ENCODE measurements at places on chromosomes 16 and 17. TPM values are rescaled to one million over a fixed set of nuclear protein-coding genes. Genes with fewer than 3 reads are reported as not detected.

DNA sequence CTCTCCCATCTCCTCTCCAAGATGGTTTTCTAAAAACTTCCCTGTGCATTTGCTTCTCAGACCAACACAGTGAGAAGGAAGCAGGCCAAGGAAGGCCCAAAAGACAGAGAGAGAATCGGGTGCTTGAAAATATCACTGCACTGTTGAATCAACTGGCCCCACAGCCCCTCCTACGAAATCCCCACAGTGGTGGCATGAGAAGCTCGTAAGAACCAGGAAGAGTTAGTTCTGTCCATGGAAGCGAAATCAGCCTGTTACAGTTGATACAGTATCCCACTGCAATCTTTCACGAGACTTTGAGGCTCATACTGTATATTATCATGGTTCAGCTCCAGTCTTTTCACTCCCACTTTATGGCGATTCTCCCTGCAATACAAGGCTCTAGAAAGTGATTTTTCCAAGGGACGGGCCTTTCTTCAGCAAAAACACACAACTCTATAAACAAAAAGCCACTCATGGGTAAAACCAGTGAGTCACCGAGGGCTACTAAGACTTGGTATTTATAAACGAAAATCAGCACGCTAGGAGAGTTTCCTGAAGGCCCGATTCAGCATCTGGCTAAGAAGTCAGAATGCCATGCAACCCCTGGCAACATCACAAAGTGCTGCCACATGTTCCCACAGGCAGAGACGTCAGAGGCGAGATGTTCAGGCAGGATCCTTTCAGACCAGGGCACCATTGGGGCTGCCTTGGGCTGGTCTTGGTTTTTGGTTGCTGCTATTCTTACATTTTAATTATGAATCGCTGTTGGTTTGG, 185.7 kb downstream of the IRX5 start:
- H3K4me1 ChIP-seq: no peaks in the 10 kb centered on the region
- no peak for DNase-seq
- peaks cover 4% of the 10 kb centered on the region for H3K27me3 ChIP-seq
- no peaks in the 10 kb centered on the region for H3K36me3 ChIP-seq
- H3K4me3 ChIP-seq: no peak overlapping the region

DNA sequence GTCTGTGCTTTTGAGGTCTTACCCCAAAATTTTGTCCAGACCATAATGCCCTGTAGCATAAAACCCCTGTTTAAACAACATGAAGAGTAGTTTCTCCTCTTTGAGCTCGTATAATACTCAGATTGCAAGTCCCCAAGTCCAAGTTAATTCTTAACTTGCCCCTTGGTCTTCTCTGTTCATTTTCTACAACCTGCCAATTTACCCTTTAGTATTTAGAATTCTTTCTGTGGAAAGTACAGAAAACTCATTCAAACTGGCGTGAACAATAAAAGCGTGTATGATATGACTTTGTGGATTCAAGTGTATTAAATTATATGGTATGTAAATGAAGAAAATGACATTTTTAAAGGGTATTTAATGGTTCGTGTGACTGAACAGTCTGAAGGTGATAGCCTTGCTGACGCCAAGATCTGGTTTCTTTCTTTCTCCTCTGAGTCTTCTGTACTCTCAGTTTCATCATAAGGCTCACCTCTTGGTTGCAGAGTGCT, 185.6 kb downstream of the PRKCA start:
- peaks cover 8% of the 10 kb centered on the region for H3K36me3 ChIP-seq
- no peak overlapping the region for H3K27ac ChIP-seq
- no peak for DNase-seq
- H3K4me3 ChIP-seq: no peak overlapping the region
- H3K27me3 ChIP-seq: no peaks in the 10 kb centered on the region
- peaks cover 68% of the 10 kb centered on the region for H3K4me1 ChIP-seq

- H3K36me3 ChIP-seq: no peaks in the 10 kb centered on the region
- no peaks in the 10 kb centered on the region for H3K27me3 ChIP-seq
- no peak overlapping the region for H3K27ac ChIP-seq
- no peak for DNase-seq
- no peak overlapping the region for H3K4me3 ChIP-seq
These were observed 276.7 kb downstream of the FTO start for GRCh38 chr16:53980675-53981074.

- no peak overlapping the region for H3K4me3 ChIP-seq
- H3K27ac ChIP-seq: no peak overlapping the region
- no peaks in the 10 kb centered on the region for H3K36me3 ChIP-seq
- H3K27me3 ChIP-seq: no peaks in the 10 kb centered on the region
- H3K4me1 ChIP-seq: peaks cover 15% of the 10 kb centered on the region
These were observed 38.9 kb downstream of the MRTFB start for GRCh38 chr16:14109782-14110727.

DNA sequence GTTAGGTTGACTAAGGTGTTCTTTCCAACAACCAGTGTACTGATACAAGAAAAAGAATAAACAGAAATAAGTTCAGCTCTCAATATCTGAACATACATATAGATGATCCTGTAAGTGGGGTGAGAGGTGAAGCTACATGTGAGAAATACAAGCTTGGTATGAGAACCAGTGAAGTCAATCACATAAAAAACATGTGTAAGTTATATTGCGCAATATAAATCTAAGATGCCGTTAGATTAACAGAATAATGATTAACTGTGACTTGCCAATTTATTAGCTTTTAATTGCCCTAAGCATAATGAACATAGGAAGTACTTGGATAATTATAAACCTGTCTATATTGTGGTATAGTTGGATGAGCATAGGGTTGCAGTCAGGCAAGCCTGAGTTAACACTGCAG, 1597.1 kb upstream of the GOT2 start:
- no peaks in the 10 kb centered on the region for H3K4me1 ChIP-seq
- no peaks in the 10 kb centered on the region for H3K36me3 ChIP-seq
- H3K4me3 ChIP-seq: no peak overlapping the region
- no peaks in the 10 kb centered on the region for H3K27me3 ChIP-seq

DNA sequence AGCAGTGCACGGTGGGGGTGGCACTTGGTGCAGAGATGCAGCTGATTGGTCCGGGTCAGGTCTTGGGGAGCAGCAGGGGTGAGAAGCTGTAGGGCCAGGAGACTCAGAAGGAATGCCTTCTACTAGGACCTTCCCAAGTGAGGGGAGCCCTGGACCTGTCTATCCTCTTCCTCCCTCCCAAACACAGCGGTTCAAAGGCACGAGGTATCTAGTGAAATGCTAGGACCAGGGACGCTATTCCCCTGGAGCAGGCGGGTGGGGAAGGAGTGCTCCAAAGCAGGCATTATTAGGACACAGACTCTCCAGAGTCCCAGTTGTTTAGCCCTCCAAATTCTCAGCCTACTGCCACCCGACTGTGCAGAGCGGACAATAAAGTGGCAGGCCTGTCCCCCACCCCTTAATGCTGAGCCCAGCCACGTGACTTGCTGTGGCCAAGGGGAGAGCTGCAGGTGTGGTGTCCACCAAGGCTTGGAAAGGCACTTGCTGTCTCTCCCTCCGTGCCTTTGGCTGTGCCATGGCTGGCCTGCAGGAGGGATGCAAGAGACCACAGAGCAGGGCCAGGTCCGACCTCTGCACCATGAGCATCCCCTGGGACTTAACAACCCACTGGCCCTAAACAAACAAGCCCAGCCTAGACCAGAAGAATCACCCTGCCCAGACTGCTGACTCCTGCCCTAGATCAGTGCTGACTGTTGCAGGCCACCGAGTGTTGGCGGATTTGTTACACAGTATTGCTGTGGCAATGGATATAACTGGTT, 97.2 kb downstream of the TBC1D16 start:
- H3K27ac ChIP-seq: no peak overlapping the region
- peaks cover 29% of the 10 kb centered on the region for H3K4me1 ChIP-seq
- H3K27me3 ChIP-seq: peaks cover 2% of the 10 kb centered on the region

DNA sequence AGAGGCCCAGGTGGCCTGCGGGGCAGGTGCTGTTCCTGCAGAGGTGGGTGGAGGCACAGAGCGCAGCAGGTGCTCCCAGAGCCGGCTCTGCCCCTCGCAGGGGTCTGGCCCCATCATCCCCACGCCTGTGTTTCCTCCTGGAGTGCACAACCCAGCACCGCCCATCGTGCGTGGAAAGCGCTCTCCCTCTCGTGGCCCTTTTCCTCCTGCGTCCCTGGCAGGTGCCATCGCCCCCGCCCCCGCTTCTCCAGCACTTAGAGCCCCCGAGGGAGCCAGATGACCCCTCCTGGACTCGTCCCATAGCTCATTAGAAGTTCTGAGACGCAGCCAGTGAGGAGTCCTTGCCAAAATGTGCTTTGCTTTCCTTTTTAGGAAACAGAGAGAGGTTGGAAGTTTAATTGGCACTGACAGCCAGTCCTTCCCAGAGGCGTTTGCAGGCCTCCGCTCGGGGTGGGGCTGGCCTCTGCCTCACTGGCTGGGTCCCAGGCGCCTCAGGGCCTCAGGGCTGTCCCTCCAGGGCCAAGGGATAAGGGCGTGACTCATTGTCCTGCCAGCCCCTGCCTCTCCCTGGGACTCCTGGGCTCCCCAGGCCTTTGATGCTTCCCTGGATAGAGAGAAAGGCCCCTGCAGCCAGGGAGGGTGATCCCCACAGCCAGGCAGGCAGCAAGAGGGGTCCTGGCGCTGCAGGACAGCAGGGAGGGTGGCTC, 32.2 kb upstream of the CHMP6 start:
- no peak overlapping the region for H3K27ac ChIP-seq
- H3K4me3 ChIP-seq: no peak overlapping the region
- DNase-seq: no peak
- H3K4me1 ChIP-seq: no peaks in the 10 kb centered on the region
- no peaks in the 10 kb centered on the region for H3K27me3 ChIP-seq

- no peaks in the 10 kb centered on the region for H3K27me3 ChIP-seq
- peak; percentile 48 for DNase-seq
- H3K4me3 ChIP-seq: peak overlapping the region; percentile 87
- H3K36me3 ChIP-seq: peaks cover 32% of the 10 kb centered on the region
These were observed 832 bp downstream of the CDK5R1 start for GRCh38 chr17:32487473-32488176.

GRCh38 chr16:85447693-85448313, 165.3 kb upstream of the GSE1 start:
- H3K4me1 ChIP-seq: peaks cover 23% of the 10 kb centered on the region
- H3K4me3 ChIP-seq: no peak overlapping the region
- DNase-seq: no peak
- no peaks in the 10 kb centered on the region for H3K36me3 ChIP-seq

GRCh38 chr17:33732116-33732515, 439.0 kb upstream of the ASIC2 start:
- no peak for DNase-seq
- no peaks in the 10 kb centered on the region for H3K36me3 ChIP-seq
- H3K4me3 ChIP-seq: no peak overlapping the region
- H3K27me3 ChIP-seq: peaks cover 23% of the 10 kb centered on the region

- H3K4me1 ChIP-seq: peaks cover 58% of the 10 kb centered on the region
- no peak for DNase-seq
These were observed 9.4 kb downstream of the HSPB9 start for GRCh38 chr17:42131981-42132432.

DNA sequence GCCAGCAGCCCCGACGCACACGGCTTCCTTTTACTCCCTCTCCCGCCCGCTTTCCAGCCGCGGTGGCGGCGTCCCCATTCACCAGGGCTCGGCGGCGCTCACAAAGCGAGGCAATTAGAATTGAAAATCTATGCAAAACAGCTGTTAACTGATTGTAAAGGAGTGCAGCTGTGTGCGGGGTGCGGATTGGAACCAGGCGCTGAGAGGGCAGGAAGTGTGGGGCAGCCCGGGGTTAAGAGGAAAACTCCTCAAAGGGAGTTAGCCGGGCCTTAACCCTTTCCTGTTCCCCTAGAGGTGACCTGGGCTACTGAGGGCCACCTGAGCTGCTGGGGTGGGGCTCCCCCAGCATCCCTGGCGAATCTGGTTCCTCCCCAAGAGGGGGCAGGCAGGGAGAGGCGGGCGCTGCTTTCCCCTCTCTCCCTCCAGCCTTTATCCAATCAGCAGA, 5.8 kb upstream of the GSE1 start:
- no peak overlapping the region for H3K4me3 ChIP-seq
- peaks cover 24% of the 10 kb centered on the region for H3K4me1 ChIP-seq
- H3K27ac ChIP-seq: no peak overlapping the region
- no peaks in the 10 kb centered on the region for H3K36me3 ChIP-seq
- peak; percentile 19 for DNase-seq

- H3K4me1 ChIP-seq: no peaks in the 10 kb centered on the region
- H3K27ac ChIP-seq: no peak overlapping the region
- H3K4me3 ChIP-seq: no peak overlapping the region
- no peak for DNase-seq
These were observed 197.1 kb upstream of the PSMD7 start for GRCh38 chr16:74099530-74099929.

DNA sequence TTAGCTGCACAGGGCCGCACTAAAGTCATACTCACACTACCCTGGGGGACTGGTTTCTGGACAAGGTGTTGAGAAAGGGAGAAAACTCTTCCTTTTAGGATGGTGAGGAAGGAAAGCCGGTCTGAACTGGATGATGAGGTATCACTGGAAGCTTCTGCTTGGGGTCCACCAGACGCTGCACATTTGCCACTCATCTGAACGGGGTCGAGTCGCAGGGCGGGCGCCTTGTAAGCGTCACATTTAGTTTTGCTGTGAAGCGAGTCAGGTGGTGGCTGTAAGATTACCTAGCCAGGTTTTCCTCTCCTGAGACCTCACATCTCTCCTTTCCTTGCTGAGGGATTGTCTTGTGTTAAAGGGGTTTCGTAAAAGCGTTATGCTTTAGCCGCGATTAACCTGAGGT, 2.3 kb downstream of the JPT2 start:
- H3K4me1 ChIP-seq: peaks cover 29% of the 10 kb centered on the region
- no peak for DNase-seq
- peak overlapping the region; percentile 26 for H3K4me3 ChIP-seq

- H3K36me3 ChIP-seq: no peaks in the 10 kb centered on the region
- H3K27ac ChIP-seq: no peak overlapping the region
- H3K27me3 ChIP-seq: no peaks in the 10 kb centered on the region
- peaks cover 16% of the 10 kb centered on the region for H3K4me1 ChIP-seq
- no peak for DNase-seq
These were observed 4.8 kb upstream of the KRT36 start for GRCh38 chr17:41494524-41494923.

- no peak overlapping the region for H3K27ac ChIP-seq
- no peak overlapping the region for H3K4me3 ChIP-seq
- H3K36me3 ChIP-seq: no peaks in the 10 kb centered on the region
- H3K27me3 ChIP-seq: no peaks in the 10 kb centered on the region
- no peaks in the 10 kb centered on the region for H3K4me1 ChIP-seq
These were observed 533.8 kb upstream of the CDH5 start for GRCh38 chr16:65832679-65833078.

- no peaks in the 10 kb centered on the region for H3K36me3 ChIP-seq
- H3K27me3 ChIP-seq: peaks cover 5% of the 10 kb centered on the region
- DNase-seq: no peak
- H3K4me1 ChIP-seq: no peaks in the 10 kb centered on the region
These were observed 79.1 kb upstream of the SEC14L1 start for GRCh38 chr17:77061669-77062068.

The ADAD2 gene
- not detected for total RNA-seq

The TEX2 gene
- total RNA-seq: 12.1 TPM

The SETD1A gene
- 17.4 TPM for total RNA-seq

The CHST6 gene
- not detected for total RNA-seq

The CHP2 gene
- not detected for total RNA-seq

The CDH5 gene
- total RNA-seq: not detected
